Stimulated activated CD8-positive, alpha-beta memory T cell treated with anti-CD3 and anti-CD28 coated beads, Interleukin-15, amount 100 ng/mL, for 4 hours (primary cell): ENCODE measurements at places on chromosomes 4 and X.

DNA sequence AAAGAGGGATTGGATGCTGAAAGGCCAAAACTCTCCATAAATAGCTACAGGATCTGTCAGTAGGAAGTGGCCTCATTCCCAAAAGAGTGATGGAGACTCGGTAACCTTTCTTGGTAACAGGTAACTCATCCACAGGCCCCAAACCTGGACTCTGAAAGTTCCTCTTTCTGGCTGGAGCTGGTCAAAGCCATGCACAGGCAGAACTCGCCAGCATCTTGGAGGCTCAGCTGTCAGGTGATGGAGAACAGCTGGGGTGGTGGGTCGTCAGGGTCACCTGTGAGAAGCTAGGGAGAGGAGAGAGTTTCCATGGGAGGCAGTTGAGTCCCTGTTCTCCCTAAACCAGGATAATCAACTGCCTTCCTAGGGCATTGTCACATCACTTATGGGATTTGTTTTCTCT, 354.3 kb upstream of the GATB start:
- no peak for DNase-seq

- no peak for DNase-seq
Observed at GRCh38 chrX:105328773-105329172, 108.3 kb upstream of the TEX13A start.

DNA sequence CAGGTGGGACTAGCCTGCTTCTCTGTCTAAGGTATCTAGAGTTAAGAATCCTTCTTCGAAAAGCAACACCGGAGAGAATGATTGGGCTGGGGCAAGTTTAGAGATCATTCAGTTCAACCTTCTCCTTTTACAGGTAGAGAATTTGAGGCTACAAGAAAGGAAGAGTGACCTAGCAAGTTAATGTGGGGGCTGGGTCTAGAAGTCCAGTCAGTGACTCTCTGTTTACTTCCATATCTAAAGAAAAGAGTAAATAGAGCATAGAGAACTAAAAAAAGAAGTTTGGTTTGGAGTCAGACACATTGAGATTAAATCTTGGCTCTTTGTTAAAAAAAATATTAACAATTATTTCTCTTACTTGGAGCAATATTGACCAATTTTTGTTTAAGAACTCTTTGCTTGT, 64.1 kb upstream of the NPNT start:
- no peak for DNase-seq

DNA sequence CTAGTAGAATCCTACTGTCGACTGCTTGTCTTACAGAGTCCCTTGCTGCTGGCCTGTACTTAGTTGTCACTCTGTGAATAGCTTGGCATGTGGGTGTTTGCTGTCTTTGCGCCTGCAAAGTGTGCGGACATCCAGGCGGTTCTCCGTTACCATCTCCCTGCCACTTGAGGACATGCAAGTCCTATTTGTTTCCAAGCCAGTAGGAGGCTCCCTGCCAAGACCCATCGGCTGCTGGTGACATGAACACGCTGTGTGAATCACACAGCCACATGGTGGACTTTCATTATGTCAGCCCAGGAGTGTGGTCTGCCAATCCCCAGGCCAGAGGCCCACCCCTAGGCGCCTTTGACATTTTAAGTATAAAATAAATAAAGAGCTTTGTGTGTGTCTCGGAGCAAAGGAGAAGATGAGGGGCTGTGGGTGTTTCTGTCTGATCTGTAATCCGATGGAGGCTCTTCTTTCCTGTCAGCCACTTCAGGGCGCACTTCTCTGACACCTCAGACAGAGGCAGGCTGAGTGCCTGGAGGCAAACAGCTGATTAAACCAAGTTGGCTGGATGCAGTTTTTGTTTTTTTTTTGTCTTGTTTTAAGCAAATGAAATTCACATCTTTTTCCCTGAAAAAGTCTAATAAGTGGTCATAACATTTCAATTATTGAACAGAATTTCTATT, 51.5 kb downstream of the ALPK1 start:
- no peak for DNase-seq

- no peak for DNase-seq
Observed at GRCh38 chr4:140448162-140448561, 20.7 kb upstream of the CLGN start.

- DNase-seq = no peak
Observed at GRCh38 chr4:126238013-126238412, 923.3 kb downstream of the FAT4 start.

- no peak for DNase-seq
Observed at GRCh38 chrX:47247999-47248320, 15.2 kb downstream of the USP11 start.

GRCh38 chr4:5845035-5845905, 47.6 kb downstream of the CRMP1 start:
- no peak for DNase-seq

DNA sequence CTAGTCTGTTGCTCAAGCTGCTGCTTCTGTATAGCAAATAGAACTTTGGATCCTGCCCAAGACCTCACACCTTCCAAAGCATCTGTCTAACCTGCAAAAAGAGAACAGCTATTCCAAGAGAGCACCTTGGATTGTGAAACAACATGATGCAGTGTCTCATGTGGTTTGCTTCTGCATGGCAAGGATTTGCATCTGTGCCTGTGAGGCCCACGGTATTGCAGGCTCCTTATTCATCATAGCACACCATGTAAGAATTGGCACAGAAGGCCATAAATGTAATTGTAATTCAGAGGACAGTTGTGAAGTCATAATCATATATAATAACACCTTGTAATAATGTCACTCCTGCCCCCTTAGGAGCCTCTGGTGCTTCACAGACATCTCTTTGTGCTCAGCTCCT, 147.1 kb downstream of the ZNF674 start:
- DNase-seq = no peak

DNA sequence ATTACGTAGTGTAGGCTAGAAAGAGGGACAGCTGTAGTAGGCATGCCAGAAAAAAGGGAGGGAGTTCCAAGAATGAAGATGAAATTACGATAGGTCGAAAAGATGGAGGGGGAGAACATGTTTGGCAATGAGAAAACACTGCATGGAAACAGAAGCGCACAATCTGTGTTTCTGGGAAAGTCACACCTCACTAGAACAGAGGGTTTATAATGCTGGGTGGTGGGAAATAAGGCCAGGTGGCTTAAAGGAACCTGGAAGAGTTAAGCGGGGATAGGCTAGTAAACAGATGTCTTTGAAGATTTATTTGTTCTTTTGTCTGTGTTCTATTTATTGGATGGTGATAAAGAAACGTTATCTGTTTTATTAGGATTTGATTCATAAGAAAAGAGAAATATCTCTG, 29.1 kb downstream of the TRAPPC11 start:
- DNase-seq = no peak

DNA sequence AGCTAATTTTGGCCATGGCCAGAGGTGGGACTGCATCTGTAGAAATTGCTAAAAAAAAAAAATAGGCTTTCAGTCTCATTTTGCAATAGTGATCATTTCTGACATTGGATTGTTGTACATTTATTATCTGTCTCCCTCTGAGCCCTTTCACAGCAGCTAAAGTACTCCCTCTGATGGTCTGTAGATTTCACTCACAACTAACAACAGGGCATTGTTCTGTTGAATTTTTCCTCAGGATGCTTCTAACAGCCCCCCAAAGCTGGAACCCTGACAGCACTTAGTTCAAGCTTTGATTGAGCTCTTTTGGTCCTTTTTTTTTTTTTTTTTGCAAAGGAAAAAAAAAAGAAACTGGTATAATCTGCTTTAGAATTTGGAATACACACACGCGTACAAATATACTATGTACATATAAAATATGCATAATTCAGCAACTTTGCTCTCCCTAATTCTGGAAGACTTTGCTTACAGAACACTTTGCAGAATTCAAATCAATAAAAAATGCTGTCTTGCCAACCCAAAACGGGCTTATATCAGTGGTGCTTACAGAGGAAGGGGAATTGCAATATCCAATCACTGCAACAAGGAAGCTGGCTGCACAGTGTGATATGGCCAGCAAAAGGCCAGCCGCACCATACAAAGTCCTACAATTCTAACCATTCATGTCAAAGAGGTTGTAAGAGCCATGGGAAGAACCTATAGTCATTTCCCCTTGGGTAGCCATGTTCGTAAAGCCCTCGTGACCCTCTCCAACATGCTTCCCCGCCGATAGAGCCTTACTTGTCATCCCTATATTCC, 406.4 kb downstream of the SMARCA1 start:
- no peak for DNase-seq

DNA sequence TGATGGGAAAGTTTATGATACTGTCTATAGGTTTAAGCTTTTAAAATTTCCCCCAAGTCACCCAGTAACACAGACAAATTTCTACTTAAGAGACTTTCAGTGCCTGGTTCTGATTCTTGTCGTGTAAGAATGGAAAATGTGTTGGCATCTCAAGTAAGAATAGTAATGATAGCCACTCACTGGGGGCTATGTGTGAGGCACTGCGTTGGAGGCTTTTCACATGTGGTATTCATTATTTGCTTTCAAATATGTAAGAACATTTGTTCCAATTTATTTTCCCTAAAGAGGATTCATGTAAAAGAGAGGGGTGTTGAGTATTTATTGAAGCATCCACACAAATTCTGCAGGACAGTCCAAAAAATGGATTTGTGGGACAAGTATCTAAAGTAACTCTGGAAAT, 143.6 kb downstream of the FNIP2 start:
- DNase-seq = no peak

DNA sequence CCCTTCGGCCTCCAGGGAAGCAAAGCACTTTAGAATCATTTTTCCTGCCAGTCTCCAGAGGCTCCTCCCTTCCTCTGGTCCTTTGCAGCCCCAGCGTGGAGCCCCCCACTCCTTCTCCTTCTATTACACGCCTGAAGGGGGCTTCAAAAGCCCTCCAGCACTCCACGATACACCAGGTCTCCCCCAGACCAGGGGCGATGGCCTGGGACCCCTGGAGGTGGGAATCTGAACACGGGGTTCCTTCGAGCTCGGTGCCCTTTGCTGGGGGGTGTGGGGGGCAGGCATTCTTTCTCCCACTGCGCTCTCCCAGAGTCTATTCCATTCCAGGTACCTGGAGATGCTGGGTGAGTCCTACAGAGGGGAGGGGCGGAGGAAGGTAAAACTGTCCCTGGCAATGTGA, 97.6 kb downstream of the HMX1 start:
- DNase-seq = no peak

- DNase-seq = no peak
Observed at GRCh38 chr4:7989654-7990053, 50.0 kb upstream of the AFAP1 start.

GRCh38 chrX:17369309-17369708, 5.7 kb upstream of the NHS start:
- no peak for DNase-seq

- DNase-seq = no peak
Observed at GRCh38 chrX:113353134-113353533, 512.5 kb upstream of the AMOT start.

GRCh38 chr4:36260731-36261130, 16.4 kb upstream of the ARAP2 start:
- no peak for DNase-seq

DNA sequence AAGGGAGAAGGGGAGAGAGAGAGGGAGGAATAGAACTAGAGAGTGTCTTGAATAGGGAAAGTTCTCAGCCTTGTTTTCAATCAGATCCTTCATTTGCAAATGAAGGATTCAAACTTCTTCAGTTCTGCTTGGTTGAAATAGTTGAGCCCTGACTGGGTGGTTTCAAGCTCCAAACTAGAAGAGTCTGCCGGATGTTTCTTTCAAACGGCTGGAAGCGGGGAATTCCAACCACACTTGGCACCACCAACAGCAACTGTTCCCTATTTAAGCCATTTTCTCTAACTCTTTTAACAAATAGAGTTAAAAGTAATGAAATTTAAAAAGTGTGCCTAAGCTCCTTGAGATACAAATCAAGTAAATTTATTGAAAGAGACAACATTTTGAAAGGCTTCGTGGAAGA, 67.5 kb upstream of the DDX60 start:
- DNase-seq = no peak

DNA sequence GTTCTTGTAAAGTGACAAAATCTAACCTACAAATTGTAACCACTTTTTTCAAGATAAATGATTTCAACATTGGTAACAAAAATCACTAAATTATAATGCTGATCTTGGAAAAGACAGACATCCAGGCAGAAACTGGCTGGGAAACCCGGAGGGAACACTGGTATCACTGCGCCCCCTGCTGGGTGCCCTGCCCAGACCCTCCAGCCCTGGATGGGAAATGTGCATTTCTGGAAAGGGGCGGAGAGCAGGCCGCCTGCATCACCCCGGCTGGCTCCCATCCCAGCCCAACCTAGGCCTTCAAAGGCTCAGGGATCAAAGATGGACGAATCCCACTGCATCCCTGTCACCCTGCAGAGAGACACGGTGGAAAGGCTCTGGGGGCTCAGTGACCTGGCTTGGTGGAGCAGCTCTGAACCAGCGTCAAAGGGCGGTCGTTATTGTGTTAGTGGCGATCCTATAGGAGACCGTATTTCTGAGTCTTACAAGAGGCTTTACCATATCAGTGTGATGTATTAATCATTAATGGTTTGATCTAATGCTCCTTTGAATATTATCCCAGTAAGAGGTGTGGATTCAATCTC, 37.3 kb downstream of the ACOX3 start:
- no peak for DNase-seq

DNA sequence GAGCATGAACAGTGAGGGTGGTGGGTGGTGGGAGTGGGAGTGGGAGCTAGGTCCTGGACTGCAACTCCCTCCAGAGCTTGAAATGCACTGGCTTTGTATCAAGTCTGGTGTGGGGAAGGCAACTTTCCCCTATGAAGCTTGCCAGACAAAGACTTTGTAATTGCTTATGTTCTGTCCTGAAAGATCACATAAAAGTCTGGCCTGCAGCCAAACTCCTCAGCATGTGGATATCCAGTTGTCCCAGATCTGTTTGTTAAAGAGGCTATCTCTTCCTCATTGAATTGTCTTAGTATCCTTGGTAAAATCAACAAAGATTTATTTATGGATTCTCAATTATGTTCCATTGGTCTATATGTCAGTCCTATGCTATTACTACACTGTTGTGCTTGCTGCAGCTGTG, 607.9 kb downstream of the GLUD2 start:
- no peak for DNase-seq

DNA sequence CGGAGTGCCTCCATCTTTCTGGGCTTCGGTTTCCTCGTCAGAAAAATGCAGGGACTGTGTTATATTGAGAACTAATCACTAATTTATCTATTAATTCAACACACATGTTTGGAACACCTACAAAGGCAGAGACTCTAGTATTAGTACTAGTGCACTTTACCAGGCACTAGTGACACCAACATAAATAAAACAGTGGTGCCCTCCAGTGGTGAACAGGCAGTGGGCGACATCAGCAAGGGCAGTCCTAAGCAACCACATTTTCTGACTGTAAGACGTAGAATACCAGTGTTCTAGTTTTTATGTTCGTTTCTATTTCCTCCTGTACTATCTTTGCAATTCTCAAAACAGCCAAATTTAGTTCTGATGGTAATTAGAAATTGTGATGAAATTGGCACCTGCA, 69.1 kb upstream of the UCP1 start:
- DNase-seq = no peak

- DNase-seq = no peak
Observed at GRCh38 chrX:48003367-48003757, 427 bp downstream of the ZNF182 start.

- DNase-seq = no peak
Observed at GRCh38 chr4:102094481-102094880, 250.8 kb downstream of the SLC39A8 start.

GRCh38 chrX:31128855-31129254, 57.0 kb upstream of the FTHL17 start:
- no peak for DNase-seq

GRCh38 chr4:52931243-52931642, 69.1 kb downstream of the RASL11B start:
- DNase-seq = no peak

GRCh38 chr4:168630445-168631187, 133.8 kb downstream of the PALLD start:
- no peak for DNase-seq
